ENCODE measurements at places on chromosomes 7 and 10.

GRCh38 chr10:54985732-54986131 lies 184.7 kb upstream of the PCDH15 start:
- DNase-seq = no peak

GRCh38 chr7:1890289-1891235 lies 220.5 kb downstream of the ELFN1 start:
- no peak for DNase-seq

DNA sequence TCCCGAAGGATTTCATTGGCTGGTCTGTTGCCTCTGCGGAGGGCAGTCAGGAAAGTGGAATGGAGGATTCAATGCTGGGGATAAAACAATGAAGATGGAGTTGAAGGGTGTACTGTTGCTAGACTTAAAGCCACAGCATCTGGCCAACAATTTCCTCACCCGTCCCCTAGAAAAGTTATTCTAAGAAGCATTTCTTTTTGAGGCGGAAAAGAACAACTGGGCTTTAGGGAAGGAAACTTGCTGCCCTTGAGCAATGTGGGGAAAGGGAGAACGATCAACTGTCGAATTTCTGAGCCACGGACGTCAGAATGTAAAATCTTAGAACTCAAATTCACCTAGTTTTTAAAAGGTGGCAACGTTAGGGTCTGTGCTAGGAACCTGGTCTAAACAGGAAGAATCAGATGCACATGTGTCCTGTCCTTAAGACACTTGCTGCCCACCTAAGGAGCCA lies 664 bp downstream of the FMC1 start:
- DNase-seq = no peak

GRCh38 chr7:104855861-104856260 lies 158.1 kb upstream of the KMT2E start:
- DNase-seq = no peak

DNA sequence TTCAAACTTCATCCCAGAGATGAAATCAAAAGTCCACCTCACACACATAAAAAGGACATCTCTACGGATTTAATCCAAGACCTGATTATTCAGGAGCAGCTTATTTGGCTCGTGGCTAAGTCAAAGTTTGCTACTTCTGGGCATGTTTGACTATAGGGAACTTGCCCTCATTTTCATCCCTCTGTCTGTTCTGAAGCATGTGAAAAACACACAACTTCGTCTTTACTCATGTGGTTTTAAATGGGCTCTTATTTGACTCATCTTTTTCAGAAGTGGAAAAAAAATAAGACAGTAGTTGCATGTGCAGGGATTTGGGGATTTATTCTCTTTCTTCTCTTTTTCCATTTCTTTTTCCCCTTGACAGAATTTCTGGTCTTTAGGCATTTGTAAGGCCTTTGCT lies 295.9 kb downstream of the TFEC start:
- DNase-seq = no peak

DNA sequence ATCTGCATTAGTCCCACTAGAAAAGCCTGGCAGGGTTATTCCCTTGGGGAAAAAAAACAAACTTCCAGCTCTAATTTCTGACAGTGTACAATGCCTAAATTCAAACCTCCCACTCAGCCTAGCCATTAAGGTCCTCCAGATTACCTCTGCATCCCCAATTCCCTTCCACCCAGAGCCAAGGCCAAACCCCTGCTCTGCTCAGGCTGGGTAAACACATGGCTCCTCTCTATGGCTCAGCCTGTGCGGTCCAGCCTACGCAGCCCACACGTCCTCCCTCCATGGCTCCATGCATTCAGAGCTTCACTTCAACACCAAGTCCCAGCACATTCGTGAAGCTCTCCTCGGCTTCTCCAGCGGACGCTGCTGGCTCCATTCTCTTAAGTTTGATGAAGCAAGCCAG lies 5.2 kb downstream of the DLG5 start:
- no peak for DNase-seq

Data from activated T-helper 9 cell treated with anti-CD3 and anti-CD28 coated beads, Interleukin-2, amount 50 U/mL, for 16 hours (primary cell).